WERI-Rb-1 (cell line): ENCODE measurements at places on chromosomes 12 and 14.

DNA sequence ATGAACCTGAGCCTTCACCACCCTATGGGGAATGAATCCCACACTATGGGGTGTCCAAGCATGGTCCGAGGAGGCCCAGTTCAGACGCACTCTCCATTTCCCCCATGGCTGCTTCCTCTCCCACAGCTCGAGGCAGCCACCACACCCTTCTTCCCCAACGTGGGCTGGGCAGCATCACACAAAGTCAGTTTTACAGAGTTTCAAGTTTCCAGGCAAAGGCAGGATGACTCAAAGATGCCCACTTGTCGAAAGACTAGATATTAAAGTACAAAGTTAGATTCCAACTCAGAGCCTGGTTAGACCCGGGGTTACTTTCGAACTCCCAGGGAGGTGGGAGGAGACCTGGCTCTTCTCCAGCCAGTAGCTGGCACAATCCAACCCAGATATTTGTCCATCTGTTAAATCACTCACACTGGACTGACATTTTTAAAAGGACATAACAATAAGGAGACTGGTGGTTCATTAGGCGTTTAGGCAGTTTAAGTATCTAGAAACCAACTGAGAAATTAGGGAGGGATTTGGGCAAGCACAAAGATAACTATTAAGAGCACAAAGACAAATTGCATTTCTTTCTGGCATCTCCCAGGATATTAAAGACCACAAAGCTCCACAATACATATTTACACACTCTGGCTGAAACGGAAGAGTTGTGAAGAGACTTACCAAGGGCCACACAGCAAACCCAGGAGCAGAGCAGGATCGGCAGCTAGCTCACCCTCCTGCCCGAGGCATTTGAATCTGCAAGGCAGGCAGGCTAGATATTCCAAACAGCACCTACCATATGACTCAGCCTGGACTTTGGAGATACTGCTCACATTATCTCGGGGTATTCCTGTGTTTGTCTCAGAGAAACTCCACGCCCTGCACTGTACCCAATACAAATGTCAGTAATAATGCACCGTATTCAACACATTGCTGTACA lies 34.8 kb downstream of the TMCC3 start:
- DNase-seq, result no peak

GRCh38 chr12:14010989-14011388 lies 29.6 kb upstream of the GRIN2B start:
- DNase-seq, result no peak

GRCh38 chr12:112161711-112162110 lies 36.4 kb downstream of the TRAFD1 start:
- no peak for DNase-seq

DNA sequence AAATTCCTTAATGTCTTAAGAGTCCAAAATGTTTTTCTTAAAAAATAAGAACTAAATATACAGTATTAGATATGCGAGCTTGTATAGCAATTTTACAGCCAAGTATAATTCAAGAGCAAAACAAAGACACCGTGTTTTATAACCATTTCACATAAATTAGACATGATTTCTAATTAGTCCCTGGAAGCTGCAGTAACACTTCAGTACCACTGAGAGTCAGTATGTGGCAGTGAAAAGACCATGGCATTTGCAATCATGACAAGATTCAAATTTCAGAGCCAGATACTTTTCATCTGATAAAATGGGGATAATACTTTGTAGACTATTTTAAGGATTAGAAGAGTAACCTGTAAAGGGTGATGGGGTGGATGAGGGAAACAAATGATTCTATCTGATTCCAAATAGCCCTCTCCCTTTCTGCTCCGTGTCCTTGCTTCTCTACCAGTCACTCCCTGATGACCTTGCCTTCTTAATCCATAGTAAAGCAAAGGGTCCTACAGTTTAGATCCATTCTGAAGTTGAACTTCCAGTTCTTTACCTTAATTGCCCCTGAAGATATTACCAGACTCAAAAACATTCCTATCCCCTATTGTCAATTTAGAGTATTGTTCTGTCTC lies 145.4 kb upstream of the ABCD2 start:
- no peak for DNase-seq

DNA sequence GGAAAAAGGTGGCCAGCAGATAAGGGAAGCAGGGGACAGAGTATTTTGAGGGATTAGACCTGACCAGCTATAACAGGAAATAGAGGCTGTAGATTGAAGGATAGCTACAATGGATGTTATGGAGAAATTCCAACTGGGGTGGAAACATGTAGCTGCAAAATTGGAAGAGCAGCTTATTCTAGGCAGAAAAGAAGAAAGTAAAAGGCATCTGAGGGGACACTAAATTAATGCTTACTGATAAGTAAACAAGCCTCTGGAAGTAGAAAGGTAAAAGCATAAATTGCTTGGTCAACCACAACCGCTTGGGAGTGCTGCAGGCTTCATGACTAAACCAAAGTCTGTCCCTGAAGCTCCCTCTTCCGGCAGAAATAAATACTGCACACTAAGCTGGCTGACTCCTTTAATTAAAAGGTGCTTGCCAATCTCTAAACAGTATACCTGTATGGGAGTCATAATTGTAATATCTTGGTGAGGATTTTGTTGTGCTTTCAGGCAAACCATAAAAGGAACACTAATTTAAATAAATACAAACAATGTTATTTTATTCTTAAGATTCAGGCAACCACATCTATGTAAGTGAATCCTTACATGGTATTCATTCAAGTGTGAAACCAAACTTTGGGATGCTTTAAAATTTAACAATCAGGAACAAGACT lies 7.7 kb downstream of the UBC start:
- DNase-seq, result peak; percentile 92

GRCh38 chr14:69038455-69039287 lies 59.6 kb upstream of the ACTN1 start:
- peak; percentile 86 for DNase-seq
